ENCODE measurements at places on chromosomes 5 and 9.

GRCh38 chr5:38071831-38072694 lies 186.3 kb upstream of the EGFLAM start:
- no peak for DNase-seq

GRCh38 chr9:105241356-105242043 lies 3.0 kb upstream of the SLC44A1 start:
- no peak for DNase-seq

- DNase-seq = no peak
These were observed 486.7 kb downstream of the RAB3C start for GRCh38 chr5:59069438-59070079.

GRCh38 chr9:72401396-72401795 lies 36.4 kb upstream of the ZFAND5 start:
- DNase-seq = no peak

DNA sequence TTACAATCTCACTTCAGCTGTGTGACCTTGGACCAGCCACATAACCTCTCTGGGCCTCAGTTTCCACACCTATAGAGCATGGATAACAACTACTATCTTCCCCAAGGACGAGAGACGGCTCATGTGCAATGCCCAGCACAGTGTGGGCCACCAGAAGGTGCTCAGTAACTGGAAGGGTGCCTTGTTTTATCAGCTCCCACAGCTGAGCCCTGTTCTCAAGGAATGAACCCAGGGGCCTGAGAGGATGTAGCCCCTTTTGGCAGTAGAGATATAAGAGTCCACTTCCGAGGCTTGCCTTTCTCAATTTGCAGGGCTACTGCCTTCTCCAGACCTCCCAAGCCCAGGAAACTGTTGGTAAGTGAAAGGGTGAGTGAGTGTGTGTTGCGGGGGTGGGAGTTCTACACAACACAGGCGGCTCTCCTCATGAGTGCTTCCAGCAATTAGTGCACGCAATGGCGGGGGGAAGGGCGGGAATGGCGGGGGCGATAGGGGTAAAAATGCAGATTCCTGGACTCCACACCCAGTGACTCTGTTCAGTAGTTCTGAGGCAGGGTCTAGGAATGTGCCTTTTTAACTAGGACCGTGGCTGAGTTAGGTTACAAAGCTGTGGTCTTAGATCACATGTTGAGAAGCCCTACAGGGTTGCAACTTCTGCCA lies 185.1 kb downstream of the FSTL4 start:
- DNase-seq = no peak

- DNase-seq = no peak
These were observed 94.6 kb upstream of the PTCH1 start for GRCh38 chr9:95611354-95611753.

GRCh38 chr9:22136461-22137096 lies 127.5 kb upstream of the CDKN2B start:
- no peak for DNase-seq

DNA sequence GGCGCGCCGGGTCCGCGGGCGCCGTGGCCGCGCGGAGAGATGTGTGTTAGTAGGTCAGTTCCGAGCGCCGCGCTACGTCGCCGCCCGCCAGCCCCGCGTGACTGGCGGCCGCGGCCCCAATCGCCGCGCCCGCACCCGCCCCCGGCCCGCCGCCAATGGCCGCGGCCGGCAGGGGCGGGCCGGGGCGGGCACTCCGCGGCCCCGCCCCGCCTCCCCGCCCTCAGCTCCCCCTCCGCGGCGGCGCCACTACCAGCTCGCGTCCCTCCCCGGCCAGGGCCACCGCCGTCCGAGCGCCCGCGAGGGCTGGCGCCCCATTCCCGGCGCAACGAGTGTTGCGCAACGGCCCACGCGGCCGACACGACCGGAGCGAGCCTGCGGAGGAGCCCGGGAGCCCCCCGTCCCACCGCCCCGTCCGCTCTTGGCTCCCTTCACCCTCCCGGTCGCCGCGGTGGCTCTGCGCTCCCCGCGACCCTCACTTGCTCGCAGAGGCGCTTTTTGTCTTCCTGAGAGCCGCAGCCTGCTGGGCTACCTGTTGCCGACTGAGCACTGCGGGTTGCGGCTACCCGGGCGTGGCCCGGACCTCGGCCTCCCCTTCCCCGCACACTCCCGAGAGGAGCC lies at the start of gene NFIL3:
Gene NFIL3 (minus strand): TSS at position 48 of the 618 bp plus-strand sequence. CDS start 13,098 bp downstream, outside the sequence.
- peak; percentile 31 for DNase-seq

DNA sequence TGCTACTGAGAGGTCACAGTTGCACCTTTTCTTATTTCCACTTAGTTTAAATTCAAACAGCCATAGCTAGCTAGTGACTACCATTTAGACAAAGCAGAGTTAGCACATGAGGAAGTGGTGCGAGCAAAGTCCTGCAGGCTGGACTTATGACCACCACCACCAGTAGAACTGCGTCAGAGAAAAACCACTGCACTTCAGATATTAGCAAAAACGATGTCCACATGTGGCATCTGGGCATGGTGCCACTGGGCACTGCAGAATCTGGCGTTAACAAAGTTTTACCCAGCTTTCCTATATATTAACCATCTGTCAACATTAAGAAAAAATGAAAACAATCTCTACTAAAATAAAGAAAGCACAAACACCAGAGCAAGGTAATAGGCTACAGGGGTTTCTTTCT lies 80.1 kb downstream of the SPTLC1 start:
- no peak for DNase-seq

DNA sequence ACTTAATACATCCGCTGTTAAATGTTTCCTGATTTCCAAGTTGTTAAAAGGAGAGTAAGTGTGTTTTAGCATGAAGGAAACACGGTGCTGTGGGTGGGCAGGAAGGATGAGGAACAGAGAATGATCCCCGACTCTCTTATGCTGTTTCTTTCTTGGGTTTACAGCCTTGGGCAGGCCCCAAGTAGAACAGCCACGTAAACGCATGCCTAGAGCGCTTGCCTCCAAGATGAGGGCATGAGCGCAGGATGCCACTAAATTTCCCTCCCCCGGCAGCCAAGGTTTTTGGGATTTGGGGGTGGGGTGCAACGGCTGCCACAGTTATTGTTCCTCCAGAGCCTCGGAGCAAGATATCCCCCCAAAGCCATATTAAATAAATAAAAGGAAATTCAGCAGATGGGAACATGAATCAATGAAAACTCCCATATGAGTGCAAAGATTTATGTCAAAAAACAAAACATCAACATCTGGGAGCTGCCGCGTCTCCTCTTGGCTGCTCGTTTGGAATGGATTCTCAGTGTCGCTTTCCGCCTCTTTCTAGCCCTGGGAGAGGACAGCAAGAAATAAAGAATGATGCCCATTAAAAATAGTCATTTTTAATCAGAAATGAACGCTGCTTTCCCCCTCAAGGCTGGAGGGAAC lies 10.0 kb upstream of the DELE1 start:
- DNase-seq = no peak

GRCh38 chr5:174097486-174098185 lies 52.1 kb downstream of the NSG2 start:
- DNase-seq = no peak

- DNase-seq = no peak
These were observed 338.4 kb upstream of the TRPC7 start for GRCh38 chr5:136703706-136704105.

- DNase-seq = no peak
These were observed 28.4 kb upstream of the PITX1 start for GRCh38 chr5:135062216-135063055.

GRCh38 chr5:54785729-54786591 lies 199.4 kb downstream of the ESM1 start:
- DNase-seq = no peak

- no peak for DNase-seq
These were observed 43.9 kb downstream of the PAM start for GRCh38 chr5:102799017-102799416.

DNA sequence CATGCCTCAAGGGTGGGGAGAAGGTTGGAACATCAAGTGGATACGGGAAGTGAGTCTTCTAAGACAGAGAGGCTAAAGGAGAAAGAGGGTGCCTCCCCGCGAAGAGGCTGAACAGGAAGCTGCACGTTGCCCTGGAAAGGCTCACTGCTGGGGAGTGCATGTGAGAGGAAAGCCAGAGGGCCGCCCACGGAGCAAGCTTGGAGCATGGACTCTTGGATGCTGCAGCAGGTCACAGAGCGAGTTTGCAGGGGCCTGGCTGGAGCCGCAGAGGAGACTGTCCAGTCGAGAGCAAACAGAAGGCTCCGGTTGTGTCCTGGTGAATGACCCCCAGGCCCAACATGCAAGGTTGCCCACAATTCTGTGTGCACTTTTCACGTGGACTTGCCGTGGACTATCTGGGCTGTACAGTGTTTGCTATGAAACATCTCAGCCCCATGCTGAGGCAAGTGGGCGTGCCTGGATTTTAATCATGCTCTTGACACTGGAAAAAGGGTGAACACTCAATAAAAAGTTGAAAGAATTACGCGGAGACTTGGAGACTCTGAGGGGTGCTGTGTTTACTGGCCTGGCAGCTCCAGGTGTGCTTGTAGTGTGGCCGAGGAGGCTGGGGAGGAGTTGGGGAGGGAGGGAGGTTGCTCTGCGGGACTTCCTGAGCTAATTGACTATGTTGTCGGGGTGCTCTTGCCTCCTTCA lies 54.5 kb upstream of the GARNL3 start:
- no peak for DNase-seq

- no peak for DNase-seq
These were observed 19.6 kb downstream of the TMEM38B start for GRCh38 chr9:105714020-105714331.

- DNase-seq = no peak
These were observed 14.4 kb downstream of the SLC25A51 start for GRCh38 chr9:37889536-37889935.

DNA sequence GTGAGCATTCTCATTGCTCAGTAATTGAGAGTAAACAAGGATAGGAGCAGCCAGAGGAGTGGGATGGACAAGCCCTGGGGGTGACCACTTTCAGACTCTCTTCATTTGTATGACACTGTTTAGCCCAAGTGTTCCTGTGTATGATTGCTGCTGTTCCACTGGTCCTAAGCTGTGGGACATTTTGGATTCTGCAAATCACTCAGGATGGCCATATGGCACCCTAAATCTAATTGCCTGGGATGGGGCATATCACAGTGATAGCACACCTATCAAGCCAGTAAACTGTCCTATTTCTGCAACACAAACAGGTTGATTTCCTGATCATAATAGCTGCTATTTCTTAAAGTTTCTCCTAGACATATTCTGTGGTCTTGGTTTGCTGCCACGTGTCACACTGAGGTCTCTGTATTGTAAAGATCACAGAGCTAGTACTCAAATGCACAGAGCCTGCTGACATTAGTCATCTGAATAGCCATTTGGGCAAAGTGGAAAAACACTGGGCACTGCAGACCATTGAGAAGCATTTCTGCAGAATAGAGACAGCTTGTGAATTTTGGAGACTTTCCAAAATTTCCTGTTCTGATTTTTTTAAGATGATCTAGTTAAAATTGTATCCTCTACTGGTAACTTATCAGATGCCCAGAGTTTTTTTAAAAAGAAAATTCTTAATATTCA lies 320.2 kb downstream of the RFX3 start:
- no peak for DNase-seq

DNA sequence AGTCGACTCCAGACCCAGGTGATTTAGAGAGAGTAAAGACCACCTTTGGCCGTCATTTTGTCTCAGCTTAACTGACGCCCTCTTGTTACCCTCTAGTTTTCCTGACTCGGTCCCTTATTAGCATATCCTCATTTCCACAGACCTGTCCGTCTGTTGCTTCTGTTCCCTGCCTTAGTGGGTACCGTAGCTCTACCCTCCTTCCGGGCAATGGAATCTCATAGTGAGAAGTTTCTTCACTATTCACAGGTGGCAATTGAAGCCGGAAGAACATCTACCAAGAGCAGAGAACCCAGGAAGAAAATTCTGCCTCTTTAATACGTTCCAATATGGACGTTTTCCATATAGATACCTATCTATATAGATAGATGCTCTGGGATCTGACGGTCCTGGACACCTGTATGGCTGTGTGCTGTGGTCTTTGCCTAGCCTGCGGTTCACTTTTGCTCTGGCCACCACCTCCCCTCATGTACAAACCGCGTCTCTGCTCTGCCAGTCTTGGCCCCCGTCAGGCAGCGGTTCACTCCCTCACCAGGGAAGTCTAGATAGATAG lies 652 bp upstream of the TMEM161B start:
- no peak for DNase-seq

DNA sequence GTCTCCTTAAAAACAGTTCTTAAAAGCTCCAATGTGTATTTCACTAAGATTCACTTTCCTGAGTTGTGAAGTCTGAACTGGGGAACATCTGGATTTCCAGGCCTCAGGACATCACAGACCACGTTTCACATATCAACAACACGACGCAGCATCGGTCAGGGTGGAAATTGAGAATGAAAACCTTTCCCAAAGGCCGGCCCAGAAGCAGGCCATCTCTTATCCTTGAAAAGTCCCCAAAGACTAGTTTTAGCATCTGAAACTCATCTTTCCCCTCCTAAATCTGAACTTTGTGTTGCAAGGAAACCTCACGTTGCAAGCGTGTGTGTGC lies 96.4 kb upstream of the COL5A1 start:
- DNase-seq = no peak

DNA sequence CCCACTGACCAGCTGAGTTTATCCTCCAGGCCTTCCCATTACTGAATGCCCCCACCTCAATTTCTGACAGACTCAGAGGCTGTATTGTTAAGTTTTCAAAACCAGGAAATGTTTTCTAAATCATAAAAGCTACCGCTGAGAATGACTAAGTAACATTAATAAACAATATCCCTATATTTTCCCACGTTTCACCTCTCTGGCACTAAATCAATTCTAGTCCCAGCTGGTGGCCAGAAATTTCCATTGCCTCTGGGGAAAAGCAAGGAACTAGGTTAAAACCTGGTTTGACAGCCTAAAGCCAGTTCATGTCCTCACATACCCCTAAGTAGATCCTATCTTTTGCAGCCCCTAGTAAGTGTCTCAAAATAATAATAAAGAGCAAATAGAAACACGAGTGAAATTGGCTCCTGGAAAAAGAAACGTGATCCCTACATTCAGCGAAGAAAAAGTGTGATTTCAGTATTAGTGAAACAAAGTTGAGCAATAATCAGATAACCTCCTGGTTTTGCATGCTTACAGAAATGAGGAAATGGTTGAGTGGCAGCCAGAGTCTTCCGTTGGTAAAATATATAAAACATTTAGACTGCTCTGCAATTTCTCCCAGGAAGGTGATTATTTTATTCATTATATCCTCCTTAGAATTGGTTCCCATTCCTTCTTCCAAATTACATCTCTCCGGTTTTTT lies 110.9 kb downstream of the ESM1 start:
- DNase-seq = no peak

DNA sequence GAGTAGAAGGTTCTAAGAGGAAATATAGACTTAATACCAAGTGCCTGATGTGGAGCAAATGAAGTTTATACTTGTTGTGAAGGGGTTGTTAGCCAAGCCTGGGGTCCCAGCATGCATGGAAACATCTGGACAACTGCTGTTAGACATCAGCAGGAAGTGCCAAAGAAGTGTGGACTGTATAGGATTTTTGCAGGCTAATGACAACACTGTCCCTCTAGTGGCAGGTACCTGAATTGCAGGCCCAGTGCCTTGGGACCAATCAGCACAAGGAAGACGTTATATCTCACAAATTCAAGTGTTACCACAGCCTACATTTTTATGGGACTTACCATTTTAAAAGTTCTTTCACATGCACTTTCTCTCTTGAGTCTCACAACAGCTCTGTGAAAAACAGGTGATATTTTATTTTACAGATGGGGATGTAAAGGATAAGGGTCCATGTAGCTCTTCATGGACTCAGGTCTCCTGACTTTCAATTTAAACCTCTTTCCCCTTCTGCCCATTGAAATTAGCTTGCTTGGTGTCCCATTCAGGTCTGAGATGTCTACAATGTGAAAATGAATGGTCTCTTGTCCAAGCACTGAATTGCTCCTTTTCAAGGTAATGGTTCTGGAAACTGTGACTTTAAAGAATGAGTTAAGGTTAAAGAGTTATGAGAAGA lies 89.0 kb upstream of the MAP1B start:
- DNase-seq = peak; percentile 19
